Nephron progenitor cell (in vitro differentiated cells): ENCODE measurements at places on chromosomes 4 and X.

DNA sequence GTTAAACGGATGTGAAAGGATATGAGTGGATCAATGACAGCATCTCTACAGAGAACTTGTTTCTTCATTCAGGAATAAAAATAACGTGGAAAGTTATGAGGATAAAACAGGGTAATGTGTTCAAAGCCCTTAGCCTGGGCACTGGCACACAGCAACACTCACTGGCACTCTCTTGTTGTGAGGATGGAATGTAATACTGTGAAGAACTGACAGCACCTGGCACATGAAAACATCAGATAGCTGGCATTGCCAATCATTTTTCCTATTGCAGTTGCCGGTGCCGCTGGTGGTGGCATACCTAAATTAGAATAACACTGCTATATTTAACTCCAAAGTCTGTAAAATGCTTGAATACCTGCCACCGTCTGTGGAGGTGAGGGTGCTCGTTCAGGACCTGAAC lies 1061.2 kb downstream of the DMD start:
- no peak for DNase-seq

DNA sequence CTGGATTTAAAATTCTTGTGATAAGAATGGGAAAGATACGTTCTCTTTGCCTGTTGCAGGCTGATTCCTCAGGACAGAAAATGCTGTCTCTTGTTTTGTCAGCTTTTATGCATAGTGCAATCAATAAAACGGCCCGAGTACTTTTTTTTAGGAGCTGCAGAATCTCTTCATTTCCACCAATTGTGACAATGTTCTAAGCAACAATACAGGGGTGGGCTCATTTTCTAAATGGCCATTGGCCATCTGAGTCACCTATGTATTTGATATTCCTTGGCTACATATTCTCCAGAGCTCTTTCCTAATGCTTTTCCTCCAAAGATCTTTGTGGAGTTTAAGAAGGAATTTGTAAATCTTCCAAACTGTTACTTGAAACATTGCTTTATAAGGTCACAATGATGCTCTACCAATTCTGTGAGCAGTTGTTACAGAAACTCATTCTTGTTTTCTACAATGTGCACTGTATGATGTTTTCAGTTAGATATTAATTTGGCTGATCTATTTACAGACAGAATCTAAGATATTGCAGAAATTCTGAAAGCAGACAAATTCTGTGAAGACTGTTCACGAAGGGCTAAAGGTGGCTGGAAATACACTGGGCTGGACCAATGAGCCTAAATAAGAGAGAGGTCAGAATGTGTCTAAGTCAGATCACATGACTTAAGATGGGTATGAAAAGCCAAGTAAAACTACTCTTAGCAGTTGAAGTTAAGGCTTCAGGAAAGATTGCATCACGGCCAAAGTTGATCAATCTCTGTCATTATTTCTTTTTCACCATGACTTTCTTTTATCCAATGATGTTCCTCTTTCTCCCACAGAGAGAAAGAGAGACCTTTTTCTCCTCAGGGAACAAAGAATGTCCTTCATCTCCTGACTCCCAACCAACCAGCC lies 33.4 kb downstream of the TAPT1 start:
- DNase-seq: no peak

DNA sequence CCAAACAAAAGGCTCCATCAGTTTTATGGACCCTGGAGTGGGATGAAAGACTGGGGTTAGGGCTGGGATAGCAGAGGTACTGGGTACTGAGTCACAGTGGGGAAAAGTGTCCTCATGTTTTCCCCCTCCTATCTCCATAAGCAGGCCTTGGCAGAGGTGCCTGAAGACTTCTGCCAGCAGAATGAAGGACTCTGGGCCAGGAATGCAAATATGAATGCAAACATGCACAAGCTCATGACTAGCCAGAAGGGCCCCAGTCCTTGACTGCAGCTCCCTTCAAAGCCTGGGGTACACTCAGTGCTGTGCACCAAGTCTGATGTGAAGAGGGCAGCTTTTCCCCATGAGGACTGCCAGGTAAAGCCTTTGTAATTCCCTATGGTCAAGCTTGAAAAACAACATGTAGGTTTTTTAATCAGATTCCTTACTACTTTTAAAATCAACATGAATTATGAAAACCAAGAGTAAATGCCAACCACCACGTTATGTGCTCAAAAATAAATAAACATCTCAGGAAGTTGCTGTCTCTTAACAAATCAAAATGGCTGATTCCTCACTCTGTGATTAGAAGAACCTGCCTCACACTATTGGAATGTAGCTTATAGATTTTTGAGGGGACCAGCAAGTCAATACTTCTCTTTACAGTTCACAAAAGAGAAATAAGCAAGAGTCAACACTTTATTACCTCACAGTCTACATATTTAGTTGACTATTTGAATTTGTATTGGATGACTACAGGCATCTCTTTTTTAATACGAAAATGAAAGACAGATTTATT lies 1512.0 kb downstream of the ARAP2 start:
- DNase-seq: no peak

DNA sequence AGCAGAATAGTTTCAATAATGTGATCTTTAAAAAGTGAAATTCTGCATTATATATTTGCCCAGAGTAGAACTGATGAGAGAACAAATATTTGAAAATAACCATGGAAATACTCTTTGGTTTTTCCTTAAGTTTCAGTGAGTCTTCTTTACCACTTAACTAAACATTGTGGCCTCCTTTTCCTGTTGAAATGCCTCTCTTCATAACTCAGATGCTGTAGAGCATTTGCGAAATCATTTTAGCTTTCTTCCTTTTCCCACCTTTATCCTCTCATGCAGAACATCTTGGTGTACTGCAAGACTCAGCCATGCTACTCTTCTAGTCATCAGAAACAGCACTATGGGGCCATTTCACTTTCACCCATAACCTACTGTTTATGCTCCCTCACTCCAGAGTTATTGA lies 48.2 kb downstream of the CASK start:
- DNase-seq: no peak

DNA sequence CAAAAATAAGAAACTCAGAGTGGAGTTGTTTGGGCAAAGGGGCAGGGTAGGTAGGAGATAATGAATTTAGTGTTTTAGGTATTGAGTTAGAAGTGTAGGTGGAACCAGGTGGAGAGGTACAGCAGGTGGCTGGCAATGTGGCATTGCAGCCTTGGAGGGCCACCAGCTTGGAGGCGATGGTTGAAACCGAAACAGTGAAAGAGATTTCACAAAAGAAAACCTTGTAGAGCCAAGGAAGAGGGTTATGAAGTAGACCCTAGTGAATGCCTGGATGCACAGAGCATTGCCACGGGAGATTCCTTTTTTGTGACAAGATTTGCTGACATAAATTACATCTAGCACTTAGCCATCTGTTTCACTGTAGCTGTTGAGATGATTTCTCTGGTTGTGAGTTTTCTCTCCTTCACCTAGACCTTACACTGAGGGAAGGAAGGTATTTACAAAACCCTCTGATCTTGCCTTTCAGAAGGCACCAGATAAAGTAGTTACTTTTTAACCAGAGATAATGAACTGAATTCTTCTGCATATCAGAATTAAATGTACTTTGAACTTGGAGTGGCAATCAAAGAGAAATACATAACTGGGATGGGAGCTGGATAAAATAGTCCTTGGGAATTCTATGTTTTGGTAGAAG lies 104.1 kb upstream of the CASK start:
- no peak for DNase-seq

- DNase-seq: peak; percentile 91
Observed at GRCh38 chr4:56467284-56468096, at the start of gene SRP72. Gene SRP72, plus strand, starts transcription at chr4:56467617. Its CDS starts 19 bp downstream, at chr4:56467636.

GRCh38 chr4:11397146-11397545 lies 31.5 kb downstream of the HS3ST1 start:
- DNase-seq: no peak

DNA sequence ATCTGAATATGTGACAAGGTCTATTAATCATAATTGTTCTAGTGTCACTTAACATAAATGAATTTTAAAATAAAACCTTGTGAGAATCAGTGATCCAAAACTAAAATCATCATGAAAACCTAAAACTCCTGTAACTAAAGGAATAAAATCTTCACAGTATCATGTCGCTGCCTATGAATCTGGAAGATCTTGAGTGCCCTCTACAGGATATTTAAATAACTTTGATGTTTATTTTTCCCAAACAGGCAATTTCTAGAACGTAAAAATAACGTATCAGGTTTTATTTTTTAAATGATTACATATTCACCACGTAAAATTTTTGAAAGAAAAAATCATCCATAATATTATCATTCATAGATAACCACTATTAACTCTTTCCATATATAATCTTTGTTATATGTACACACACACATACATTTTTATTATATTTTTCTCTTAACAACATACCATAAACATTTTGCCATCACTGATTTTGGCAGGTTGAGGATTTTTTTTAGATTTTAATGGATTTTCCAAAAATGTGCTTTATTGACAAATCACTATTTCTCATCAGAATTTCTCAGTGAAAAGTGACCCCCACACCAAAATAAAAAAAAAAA lies 79.6 kb downstream of the COMMD8 start:
- no peak for DNase-seq

DNA sequence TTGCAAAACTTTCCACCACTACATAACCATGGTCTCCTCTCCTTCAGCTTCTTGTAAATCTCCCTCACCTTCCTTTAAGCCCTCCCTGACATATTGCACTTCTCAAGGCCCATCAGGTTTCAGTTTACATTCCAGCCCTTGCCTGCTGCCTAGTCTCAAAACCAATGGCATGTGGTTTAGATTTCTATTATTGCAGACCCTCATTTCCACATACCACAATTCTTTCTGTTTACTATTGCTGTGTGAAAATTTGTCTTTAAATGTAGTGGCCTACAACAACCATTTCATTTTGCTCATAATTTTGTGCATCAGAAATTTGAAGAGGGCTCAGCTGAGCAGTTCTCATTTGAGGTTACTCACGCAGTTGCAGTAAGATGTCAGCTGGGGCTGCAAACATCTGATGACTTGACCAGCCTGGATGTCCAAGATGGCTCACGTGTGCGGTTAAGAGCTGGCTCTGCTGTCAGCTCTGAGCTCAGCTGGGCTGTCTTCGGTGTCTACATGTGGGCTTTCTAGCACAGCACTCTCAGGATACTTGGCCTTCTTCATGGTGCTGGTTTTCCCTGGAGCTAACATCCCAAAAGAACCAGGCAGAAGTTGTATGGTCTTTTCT lies 29.9 kb upstream of the SOD3 start:
- DNase-seq: no peak

GRCh38 chr4:152357206-152357605 lies 178.7 kb downstream of the FBXW7 start:
- DNase-seq: no peak

DNA sequence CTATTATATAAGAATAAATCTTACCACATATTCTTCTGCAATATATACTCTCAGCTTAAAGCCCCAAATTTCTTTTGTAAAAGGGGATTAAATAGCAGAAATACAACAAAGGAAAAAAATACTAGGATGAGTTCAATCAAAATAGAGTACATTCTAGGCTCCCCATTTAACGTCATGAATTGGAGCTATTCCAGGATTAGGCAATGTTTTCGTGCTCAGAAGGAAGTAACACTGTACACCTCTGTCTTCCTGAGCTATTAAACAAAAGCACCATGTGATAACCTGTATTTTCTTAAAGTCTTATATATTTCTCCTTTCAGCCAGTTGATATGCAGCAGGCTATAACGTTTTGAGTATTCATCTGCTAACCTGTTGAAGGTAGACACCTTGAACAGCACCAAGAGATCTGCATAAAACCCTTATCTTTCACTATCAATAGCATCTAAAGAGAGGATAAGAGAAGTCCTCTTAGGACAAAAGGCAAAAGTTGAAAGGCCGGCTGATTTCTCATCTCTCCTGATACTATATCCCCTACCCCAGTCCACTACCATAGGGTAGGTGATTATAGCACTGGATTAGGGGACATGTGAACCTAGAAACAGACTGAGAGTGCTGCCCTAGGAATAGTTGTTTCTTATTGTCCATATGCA lies 31.5 kb downstream of the TEC start:
- no peak for DNase-seq

GRCh38 chr4:78749258-78749971 lies 26.7 kb upstream of the BMP2K start:
- no peak for DNase-seq

GRCh38 chr4:2691952-2692435 lies 64.1 kb downstream of the TNIP2 start:
- DNase-seq: no peak

GRCh38 chrX:26778320-26778888 lies 562.4 kb downstream of the MAGEB5 start:
- no peak for DNase-seq

GRCh38 chr4:78703079-78703478 lies 73.1 kb upstream of the BMP2K start:
- no peak for DNase-seq

- DNase-seq: no peak
Observed at GRCh38 chr4:172698256-172698655, 470.4 kb upstream of the GALNT7 start.

DNA sequence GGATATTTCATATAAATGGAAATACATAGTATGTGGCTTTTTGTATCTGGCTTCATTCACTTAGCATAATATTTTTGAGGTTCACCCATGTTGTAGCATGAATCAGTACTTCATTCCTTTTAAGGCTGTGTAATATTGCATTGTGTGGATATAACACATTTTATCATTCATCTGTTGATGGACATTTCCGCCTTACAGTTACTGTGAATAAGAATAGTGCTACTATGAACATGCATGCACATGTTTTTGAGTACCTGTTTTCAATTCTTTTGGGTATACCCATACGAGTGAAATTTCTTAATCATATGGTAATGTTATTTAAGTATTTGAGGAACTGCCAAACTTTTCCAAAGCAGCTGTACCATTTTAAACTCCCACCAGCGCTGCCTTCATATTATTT lies 539.6 kb upstream of the DIPK2B start:
- no peak for DNase-seq

- no peak for DNase-seq
Observed at GRCh38 chr4:82594456-82594855, 32.7 kb upstream of the TMEM150C start.

DNA sequence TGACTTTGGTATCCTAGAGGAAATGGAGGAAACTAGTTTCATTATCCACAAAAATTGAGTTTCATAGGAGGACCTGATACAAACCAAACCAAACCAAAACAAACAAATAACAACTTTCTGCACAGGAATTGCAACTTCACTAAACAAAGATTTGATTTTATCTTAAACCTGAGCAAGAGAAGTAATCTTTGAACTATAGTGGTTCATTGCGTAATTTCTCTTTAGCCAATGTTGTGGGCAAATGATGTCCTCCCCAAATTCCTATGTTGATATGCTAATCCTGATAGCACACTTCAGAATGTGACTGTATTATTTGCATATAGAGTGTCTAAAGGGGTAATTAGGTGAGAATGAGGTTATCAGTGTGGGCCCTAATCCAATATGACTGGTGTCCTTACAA lies 102.4 kb downstream of the CAMK2D start:
- DNase-seq: no peak

DNA sequence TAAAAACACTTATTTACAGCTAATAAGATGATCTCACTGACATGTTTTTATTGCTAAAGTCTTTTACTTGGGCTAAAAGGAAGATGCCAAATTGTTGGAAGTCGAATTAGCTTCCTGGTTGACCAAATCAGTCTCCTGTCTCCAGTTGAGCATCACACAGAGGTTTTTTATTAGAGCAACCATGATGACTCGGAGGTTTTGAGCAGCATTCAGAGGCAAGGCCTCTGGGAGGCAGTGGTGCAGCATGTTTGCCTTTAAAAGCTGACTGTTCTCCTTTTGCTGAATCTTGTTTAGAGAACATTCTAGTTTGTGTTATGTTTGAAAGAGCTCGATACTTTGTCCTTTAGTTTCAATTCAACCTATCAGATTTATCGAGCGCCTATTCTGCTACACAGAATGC lies 2.1 kb downstream of the UCHL1 start:
- DNase-seq: peak; percentile 19
